ENCODE measurements at places on chromosomes 1 and 21.

GRCh38 chr1:114446198-114446597 lies 64.8 kb downstream of the TRIM33 start:
- no peak for DNase-seq

- DNase-seq = no peak
Observed at GRCh38 chr1:218718206-218718605, 373.1 kb downstream of the TGFB2 start.

DNA sequence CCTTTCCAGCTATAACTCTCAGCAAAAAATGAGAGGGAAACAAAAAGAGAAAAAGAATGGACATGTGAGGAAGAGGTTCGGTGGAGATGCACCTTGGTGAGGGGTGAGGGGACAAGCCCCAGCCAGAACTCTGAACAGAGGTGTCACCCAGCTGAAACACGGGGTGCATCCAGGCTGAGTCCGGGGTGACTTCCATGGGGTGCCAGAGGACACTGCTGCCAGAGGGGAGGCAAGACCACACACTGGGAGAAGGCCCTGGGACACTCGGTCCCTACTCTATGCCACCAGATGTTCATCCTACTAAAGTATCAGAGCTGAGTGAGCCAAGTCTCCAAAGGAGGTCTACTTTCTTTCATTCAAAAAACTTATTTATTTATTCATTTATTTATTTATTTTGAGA lies 36.1 kb upstream of the PPP1R15B start:
- DNase-seq = no peak

DNA sequence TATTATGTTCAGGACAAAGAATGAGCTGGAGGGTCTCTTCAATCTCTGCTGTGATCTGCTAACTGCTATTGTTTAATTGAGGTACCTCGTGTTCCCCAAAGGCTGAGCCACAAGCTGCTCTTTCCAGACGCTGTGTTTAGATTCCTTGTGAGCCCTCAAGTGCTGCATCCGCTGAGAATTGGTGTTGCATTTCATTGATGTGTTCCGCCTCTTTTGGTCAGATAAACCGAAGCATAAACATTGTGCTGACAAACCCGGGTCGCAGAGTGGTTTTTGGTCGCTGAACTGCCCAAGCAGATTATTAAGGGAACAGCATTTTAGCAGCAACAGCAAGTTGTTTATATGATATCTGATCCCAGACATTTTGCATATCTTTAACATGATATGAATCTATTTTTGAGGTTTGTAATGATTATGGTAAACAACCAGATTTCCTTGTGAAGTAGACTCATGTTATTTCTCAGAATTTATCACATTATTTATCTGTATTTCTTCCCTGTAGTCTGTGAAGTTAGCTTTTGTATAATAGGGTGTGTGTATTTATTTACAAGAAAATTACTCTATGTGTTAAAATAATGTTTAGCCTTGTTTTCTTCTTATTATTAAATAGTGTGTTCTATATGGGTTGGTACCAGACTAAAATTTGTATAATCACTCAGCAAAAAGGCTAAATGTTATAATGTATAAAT lies 217.2 kb upstream of the C1orf105 start:
- no peak for DNase-seq

GRCh38 chr1:176494436-176494835 lies 31.5 kb downstream of the PAPPA2 start:
- no peak for DNase-seq

DNA sequence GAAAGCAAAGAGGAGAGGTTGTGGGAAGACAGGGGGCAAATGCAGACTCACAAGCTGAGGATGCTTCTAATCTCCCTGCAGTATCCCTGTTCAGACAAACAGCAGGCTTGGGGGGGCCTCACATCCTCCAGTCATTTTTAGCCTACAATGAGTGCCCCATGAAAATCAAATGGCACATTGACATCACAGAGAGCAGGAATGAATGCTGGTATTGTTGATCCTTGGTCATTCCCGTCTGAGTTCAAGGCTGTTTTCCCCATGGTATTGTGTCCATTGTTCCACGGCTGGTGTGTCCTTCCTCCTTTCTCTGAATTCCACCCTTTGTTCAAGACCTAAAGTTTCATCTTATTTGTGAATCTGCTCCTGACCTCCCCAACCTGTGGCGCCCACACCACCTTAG lies 545.6 kb downstream of the AJAP1 start:
- no peak for DNase-seq

GRCh38 chr1:150056407-150056806 lies 11.2 kb upstream of the VPS45 start:
- DNase-seq = no peak

GRCh38 chr1:115522386-115522785 lies 119.4 kb upstream of the VANGL1 start:
- no peak for DNase-seq

- DNase-seq = no peak
Observed at GRCh38 chr1:198295971-198296370, 139.2 kb downstream of the NEK7 start.

GRCh38 chr1:147622731-147623130 lies 47.6 kb downstream of the ACP6 start:
- DNase-seq = no peak

DNA sequence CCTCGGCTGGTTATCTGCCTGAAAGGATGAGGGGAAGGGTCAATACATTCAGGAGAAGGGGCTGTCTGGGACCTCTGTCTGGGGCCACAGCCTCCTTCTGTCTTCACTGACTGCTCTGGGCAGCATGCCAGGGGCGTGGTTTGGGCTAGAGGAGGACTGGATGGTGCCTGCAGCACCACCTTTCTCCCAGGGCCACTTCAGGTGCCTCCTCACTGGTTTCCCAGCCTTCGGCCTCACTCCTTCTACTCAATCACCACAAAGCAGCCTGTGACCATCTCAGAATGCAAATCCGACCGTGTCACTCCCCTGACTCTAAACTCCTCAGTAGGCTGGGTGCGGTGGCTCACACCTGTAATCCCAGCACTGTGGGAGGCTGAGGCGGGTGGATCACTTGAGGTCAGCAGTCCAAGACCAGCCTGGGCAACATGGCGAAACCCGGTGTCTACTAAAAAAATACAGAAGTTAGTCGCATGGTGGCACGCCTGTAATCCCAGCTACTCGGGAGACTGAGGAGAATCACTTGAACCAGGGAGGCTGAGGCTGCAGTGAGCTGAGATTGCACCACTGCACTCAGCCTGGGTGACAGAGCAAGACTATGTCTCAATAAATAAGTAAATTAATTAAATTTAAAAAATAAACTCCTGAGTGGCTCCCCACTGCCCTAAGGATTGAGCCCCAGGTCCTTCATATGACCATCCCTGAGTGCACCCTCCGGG lies 50.1 kb upstream of the ECE1 start:
- DNase-seq = no peak

- DNase-seq = no peak
Observed at GRCh38 chr1:60390593-60391282, 317.2 kb upstream of the C1orf87 start.

DNA sequence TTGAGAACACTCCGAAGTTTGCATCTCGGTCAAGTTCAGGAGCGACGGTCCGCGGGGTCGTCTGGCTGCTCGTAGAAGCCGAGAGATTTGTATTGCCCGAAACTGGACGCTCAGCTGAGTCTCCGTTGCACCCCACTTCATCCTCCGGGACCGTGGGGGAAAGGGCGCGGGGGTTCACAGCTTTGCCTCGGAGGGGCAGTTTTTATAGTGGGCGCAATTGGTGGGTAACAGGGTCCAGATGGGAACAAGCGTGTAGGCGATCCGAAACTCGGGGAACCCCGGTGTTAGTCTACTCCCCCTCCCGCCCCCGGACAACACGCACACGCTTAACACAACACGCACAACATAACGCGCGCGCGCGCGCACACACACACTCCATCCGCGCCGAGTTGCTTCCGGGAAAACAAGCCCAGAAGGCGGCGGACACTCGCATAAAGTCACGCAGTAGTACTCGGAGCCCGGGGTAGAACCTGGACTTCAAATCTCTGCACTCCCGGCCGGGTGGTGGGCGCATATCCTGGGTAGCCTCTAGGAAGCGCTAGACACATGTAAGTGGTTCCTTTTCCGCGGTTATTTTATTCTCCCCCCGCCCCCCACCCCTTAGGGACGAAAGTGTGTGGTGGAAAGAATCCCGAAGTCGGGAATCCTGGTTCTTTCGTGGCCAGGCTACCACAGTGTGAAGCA lies 1.1 kb upstream of the JUN start:
- peak; percentile 79 for DNase-seq

DNA sequence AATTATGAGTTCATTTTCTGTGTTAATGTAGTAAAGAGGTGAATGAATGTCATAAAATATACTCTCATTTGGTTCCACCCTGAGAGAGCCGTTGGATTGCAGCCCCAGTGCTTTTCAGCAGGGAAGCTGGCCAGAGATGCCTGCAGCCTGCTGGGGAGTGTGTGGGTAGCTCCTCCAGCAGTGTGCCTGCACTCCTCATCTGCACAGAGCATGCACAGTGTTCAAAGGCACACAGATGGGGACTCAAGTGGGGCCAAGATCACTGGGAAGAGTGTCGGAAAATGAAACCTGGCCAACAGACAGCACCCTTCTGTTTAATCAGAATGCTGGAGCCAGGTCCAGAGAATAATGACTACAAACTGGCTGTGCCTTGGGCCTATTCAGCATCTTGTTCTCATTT lies 206.8 kb downstream of the ST6GALNAC3 start:
- no peak for DNase-seq

- no peak for DNase-seq
Observed at GRCh38 chr1:244226435-244226834, 175.4 kb downstream of the ZBTB18 start.

DNA sequence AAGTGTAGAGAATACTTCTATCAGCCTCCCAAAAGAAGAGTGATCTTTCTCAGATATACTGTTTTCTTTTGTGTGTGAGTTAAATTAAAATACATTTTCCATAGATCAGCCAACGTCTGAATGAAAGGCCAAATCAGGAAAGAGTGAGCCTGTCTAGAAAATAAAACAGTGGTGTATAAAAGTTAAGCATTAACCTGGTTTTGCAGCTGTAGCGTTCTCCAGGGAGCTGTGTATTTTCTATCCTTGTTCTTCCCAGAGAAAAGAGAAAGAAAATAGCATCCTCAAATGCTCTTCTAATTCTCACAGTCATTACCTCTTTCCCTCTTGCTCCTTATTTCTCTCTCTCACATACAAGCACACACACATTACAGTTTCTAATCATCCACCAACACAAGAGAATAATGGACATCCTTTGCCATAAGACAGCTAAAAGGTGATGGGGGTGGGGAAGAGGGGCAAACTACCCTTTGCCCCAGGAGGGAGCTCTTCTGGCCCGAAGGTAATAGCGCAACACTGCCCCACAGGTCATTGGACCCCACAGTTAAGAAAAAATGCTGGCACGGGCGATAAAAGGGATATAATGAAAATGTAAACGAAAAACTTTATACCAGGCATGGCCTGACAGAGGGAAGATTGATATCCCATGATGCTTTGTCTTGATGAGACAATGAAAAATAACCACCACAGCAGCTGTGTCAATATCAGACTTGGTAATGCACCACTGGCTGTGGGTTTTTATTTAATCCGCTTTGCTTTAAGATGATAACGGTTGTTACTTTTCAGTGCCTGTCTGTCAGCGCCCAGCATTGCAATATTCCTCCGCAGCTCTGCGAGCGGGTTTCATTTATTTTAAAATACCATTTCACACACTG lies 150.3 kb downstream of the NUF2 start:
- DNase-seq = no peak

- no peak for DNase-seq
Observed at GRCh38 chr1:166307261-166308188, 140.7 kb upstream of the FAM78B start.

DNA sequence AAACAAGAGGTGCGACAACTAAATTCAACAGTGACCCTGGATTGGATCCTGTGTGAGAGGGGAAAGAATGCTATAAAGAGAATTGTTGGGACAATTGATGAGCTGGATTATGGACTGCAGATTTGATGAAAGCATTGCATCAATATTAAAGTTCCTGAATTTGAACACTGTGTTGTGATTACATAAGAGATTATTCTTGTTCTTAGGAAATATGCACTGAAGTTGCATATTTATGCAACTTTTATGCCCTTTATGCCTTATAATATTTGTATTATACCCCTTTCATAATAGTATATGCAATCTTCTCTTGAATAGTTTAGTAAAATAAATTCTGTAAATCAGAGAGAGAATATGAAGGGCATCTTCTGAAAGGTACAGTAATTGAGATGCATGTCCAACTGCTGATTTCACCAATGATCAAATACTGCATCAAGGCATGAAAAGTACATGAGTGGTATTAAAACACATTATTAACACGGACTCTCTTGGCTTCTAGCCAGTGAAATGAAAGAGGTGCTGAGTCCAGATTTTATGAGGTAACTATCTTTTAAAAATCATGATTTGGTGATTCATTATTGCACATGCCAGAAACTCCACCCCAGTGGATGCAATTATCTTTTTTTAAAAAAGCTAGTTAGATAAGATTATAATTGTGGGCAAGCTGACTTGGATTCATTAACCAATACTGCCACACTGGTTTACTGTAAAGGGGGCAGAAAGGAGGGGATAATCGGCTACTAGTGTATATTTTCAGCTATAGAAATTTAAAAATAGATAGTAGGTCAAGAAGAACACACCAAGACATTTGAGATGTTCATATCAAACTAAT lies 19.9 kb upstream of the LPAR3 start:
- no peak for DNase-seq

- no peak for DNase-seq
Observed at GRCh38 chr1:198234520-198235251, 77.9 kb downstream of the NEK7 start.

DNA sequence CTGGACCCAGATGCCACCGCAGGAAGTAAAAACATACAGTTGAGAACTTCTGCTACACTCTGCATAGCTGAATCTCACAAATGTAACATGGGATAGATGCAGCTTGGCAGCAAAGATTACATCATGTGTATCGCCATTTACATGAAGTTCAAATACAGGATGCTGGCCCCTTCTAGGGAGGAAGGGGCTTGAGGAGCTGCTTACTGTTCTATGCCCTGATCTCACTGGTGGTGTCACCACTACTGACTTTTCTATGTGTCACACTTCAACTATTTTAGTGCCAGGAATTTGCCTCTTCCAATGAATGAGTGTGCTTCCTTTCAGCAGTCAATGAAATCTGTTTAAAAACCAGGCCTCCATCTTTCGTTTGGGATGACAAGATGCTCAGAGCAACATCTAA lies 31.1 kb downstream of the MRAP start:
- DNase-seq = no peak

- no peak for DNase-seq
Observed at GRCh38 chr21:29193072-29193471, 62.6 kb downstream of the MAP3K7CL start.

- DNase-seq = no peak
Observed at GRCh38 chr1:203570805-203571204, 55.8 kb upstream of the ATP2B4 start.

- no peak for DNase-seq
Observed at GRCh38 chr1:172609528-172609927, 49.4 kb upstream of the FASLG start.

DNA sequence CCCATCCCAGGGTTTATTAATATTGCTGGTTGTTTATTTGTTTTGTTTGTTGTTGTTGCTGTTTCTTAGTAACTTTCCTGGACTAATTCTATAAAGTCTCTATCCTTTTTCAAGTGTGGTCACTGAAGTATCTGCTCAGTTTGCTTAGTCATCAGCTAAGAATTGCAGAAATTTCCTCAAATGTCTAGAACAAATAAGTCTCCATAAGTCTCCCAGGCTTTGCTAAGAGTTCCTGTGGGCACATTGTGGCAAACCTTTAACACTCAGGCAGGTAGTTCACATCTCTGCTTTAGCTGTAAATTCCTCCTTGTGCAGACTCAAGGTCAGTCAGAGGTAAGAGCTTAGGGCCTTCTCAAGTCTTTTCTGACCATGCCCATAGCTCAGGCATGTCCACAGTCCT lies 38.9 kb upstream of the C1orf185 start:
- no peak for DNase-seq

- peak; percentile 54 for DNase-seq
Observed at GRCh38 chr1:91603409-91603808, 102.8 kb downstream of the CDC7 start.

- DNase-seq = no peak
Observed at GRCh38 chr1:224219011-224219611, 36.1 kb downstream of the DEGS1 start.

Measured in activated CD4-positive, alpha-beta T cell treated with anti-CD3 and anti-CD28 coated beads, Interleukin-2, amount 50 U/mL, for 48 hours (primary cell).